ENCODE measurements at places on chromosomes 1 and 21.

GRCh38 chr1:228150461-228151179, 890 bp downstream of the GJC2 start:
- no peak for DNase-seq

DNA sequence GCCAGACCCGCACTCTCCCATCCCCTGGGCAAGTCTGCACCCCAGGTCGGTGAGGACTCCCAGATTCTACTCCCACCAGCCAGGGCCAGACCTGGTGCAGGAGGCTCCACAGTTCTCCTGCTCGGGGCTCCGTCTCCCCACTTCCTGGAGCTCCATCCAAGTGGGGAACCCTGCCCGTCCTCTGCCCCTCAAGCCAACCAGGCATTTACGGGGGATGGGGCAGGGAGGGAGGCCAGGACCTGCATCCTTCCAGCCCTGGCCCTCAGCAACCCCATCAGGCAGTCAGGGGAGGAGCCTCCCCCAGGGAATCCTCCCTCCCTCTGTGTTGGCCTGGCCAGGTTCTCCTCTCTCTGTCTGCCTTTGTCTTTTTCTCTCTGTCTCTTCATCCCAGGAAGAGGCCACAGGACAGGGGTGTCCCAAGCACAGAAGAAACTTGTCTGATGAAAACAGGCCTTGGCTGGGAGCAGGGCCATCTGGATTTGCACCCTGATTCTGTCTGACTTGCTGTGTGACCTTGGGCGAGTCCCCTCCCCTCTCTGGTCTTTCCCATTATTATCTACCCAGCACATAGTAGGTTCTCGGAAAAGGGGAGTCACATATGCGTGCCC, 18.5 kb upstream of the EPHA2 start:
- DNase-seq = no peak

- DNase-seq = no peak
These were observed 46.6 kb downstream of the SMYD2 start for GRCh38 chr1:214327514-214327913.

DNA sequence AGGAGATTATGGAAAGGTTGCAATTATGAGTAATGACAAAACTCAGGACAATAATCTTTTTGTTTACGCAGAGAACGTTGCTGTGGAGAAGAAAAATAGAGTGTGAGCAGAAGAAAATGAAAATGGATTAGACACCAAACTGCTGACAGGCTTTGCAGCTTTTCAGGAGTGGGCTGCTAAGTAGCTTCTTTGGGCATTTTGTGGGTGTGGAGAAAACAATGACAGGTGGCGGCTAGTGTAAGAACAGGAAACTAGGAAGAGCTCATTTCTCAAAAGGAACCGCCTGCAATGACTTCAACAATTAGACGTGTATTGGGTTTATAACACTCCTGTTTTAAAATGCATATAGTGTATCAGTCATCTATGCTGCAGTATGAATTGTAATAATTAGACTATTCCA, 18.3 kb upstream of the PALMD start:
- DNase-seq = no peak

- no peak for DNase-seq
These were observed 6.9 kb upstream of the REG4 start for GRCh38 chr1:119818181-119818580.

GRCh38 chr1:65267271-65267670, 42.1 kb upstream of the DNAJC6 start:
- DNase-seq = no peak

DNA sequence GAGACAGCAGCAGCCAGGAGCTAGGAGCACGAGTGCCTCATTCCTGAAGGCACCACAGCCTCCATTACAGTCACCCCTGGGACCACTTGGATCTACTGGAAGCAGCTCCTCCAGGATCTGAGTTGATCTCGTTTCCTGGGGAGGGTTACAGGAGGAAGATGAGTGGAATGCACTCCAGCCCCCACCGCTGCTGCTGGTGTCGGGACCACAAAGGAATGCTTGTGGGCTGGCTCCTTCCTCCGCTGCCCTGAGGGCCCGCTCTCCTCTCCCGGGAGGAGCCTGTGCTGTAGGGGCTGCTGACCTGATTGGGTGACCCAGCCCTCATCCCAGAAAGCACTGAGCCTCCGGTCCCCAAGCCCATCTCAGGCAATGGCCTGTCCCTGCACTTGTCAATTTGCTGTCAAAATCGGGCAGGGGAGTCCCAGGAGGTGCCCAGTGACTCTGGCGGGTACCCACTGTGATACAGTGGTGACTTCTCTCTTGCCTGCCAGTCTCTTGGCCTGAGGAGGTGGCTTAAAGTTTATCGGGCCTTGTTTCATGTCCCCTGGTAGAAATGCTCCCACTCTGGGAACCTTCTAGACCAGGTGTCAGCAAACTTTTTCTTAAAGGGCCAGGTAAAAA, 23.1 kb downstream of the IL10RB start:
- DNase-seq = no peak

- no peak for DNase-seq
These were observed 44.5 kb upstream of the CCDC190 start for GRCh38 chr1:162905174-162906158.

DNA sequence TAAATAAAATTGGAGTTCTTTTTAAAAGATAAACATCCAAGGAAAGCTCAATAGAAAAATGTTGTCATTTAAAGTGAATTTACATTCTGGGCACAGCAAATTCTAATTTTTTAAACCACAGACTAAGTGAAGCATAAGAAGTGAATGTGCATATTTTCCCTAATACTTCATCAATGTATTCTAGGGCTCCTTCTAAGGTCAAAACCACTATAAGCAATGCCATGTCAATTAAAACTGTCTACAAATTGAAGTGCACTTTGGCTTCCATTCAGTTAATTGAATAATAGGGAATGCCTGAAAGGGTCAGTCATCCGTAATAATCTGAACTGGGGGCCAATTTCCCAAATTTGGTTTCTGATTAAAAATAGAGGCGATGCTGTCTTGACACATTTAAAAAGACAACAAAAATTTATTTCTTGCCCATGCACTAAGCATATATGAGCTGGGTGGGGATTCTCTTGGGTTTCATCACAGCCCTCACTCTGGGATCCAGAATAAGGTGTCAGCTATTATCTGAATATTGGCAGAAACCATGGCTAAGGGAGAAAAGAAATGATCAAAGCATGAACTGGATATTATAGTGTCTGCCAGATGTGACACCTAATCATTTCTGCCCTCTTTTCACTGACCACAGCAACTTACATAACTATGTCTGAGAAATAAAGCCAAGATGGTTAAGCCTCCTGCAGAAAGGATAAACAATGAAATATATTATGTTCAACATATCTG, 660.6 kb upstream of the B3GALT2 start:
- DNase-seq = no peak

- no peak for DNase-seq
These were observed 450.6 kb upstream of the CAMK1G start for GRCh38 chr1:209132736-209133467.

DNA sequence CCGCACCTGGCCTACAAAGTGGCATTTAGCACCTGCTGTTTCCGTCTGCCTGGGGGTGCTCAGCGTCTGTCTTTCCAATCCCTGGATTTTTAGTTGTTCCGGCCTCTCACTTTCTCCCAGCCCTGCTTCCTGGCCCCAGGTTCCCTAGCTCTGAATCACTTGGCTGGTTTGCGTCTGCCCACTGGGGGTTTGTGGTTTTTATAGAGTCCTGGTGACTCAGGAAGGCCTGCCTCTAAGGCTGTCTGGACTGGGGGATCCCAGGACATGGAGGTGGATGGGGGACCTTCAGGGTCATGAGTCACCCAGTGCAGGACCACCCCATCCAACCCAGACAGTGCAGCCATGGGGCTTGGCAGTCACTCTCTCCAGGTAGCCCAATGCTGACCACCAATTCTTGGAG, 53.5 kb downstream of the MRPL37 start:
- DNase-seq = no peak

DNA sequence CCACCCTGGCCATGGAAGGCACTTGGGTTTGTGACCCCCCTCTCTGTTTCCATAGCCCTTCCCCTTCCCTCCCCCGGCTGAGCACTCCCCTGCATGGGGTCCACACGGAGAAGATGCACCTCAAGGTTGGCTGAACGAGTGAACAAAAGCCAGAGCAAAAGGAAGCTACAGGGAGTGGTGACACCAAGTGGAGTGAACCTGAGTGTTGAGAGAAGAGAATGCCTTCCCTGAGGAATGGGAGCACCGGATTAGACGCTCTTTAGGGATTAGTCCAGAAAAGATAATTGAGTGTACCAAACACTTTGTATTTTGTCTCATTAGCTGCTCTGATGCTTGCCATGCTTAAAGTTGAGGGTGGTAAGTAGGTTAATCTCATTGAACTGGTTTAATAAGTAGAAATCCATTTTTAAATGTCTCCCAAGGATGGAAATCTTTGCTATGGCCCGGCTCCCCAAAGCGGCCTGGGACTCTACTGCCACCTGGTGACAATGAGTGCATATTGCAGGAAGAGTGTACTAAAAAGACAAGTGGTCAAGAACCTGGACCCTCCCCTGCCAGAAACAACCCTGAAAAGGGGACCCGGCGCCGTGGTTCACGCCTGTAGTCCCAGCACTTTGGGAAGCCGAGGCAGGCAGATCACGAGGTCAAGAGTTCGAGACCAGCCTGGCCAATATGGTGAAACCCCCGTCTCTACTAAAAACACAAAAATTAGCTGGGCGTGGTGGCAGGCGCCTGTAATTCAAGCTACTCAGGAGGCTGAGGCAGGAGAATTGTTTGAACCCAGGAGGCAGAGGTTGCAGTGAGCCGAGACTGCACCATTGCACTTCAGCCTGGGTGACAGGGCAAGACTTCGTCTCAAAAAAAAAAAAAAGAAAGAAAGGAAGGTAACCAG, 150.6 kb upstream of the ZC3H12A start:
- DNase-seq = no peak

- no peak for DNase-seq
These were observed 42.9 kb upstream of the RCAN3 start for GRCh38 chr1:24459551-24460266.

DNA sequence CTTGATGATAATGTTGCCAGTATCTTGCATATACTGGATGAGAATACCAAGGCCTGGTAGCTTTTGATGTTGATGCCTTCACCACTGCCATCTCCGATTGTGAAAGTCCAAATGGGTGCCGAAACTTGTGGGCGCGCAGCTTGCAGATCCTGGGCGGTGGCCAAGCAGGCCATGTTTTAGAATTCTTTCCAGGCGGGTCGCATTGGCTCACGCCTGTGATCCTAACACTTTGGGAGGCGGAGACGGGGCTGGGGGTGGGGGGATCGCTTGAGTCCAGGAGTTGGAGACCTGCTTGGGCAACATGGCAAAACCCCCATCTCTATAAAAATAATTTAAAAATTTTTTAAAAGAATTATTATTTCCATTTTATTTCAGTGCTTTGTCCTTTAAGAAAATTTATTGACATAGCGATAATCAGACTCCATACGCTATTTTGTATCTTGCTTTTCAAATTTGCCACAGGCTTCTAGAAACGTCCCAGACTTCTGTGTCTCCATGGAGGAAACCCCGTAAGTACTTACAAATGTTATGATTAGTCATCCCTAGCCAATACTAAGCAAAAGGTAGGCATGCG, 592 bp upstream of the ZNF326 start:
- DNase-seq = no peak

DNA sequence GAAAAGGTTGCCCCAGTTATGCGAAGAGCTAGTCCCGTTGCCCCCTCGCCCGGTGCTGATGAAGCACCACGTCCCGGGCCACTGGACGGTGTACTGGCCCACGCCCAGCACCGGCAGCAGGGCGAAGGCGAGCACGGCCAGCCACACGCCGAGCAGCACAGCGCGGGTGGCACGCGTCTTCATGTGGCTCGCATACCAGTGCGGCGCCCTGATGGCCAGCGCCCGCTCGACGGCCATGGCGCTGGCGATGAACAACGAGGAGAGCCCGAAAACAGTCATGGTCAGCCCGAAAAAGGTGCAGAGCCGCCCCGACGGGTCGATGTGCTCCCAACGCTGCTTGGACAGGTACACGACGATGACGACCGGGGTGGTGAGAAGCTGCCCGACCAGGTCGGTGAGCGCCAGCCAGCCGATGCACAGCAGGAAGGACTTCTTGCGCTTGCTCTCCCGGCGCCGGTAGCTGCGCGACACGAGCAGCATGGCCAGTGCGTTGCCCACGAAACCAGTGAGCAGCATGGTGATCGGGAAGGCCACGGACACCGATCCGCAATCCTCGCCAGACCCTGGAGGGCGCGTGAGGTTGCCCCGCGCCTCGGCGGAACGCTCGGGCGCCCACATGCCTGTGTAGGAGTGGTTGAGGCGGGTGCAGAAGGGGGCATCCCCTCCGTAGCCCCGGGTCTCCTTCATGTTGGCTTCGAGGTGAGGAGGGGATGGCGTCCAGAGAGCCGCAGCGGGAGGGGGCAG, 553 bp downstream of the PTGER3 start:
- no peak for DNase-seq

DNA sequence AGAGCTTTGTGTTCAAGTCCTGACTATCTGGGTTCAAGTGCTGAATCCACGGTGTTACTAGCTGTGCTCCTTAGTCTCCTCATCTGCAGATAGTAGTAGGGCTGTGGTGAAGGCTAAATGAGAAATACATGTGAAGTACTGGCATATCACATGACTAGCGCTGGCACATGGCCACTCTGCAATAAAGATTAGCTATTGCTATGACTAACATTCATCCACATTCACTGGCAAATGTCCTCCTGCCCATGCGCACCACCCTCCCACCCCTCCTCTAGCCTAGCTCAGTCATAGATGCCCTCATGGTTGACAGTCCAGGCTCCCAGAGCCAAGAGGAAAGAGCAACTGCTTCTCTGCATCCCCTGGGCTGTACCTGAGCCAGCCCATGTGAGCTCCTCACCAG, 8.5 kb upstream of the COL8A2 start:
- DNase-seq = no peak

All from stimulated activated CD8-positive, alpha-beta memory T cell treated with anti-CD3 and anti-CD28 coated beads, Interleukin-15, amount 100 ng/mL, for 24 hours (primary cell).